ENCODE measurements at places on chromosomes 5 and 9.
A peak's percentile ranks its signal among the peaks of the same experiment; 100 is the strongest.

GRCh38 chr5:56350597-56351170 lies 117.6 kb upstream of the ANKRD55 start:
- no peak for DNase-seq

DNA sequence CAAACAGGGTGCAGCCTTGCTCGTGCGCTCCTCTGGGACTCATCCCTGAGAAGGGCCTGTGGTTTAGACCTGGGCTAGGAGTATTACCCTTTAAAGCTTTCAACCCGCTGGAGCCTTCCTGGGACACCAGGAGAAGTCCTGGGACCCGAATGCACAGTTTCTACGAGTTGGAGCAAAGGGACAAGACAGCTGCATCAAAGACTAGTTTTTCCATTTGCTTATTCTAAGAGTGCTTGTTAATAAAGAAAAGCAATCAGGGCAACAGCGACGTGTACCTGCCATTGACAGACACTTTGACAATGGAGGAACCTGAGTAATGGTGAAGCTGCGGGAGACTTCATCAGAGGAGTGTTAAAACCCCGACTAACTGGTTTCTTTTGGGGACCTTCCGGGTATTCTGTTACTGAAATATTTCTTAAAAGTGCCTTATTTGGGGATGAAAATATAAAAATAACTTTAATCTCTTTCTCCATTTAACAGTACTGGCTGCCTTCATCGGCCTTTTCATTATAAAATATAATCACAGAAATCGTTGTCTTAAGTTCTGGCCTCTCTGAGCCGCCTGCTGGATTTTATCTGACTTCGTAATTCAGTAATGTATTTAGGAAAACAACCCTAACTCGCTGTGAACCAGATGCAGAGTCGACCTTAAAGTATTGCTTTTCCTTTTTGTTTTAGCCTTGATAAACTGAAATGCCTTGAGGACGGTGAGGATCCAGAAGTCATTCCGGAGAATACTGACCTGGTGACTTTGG lies 732 bp downstream of the SNAPC3 start:
- no peak for DNase-seq

GRCh38 chr5:173618927-173619519 lies 2.6 kb upstream of the BOD1 start:
- peak; percentile 33 for DNase-seq

DNA sequence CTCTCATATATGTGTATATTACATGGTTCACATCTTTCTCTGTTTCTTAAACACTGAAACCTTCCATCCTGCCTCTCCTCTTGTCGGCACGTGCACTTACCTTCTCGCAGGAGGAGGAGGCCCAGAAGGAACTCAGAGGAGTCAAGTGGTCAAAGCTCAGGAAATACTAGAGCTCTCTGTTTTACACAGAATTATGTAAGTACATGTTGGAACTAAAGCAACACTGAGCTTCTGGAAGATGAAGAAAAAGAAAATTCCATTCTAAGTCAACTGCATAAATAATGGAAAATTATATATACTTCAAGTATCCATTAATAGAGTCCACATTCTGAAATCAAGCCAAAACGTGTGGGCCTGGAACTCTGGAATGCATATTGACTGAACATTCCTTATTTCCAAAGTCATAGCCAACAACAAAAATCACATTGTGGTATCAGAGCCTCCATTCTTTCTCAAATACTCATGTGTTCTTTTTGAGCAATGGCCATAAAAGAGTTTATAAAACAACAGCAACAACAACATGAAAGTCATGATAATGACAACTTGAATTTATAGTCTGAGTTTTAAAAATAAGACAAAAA lies 121.5 kb upstream of the RAI14 start:
- no peak for DNase-seq

GRCh38 chr5:149873896-149874295 lies 70.7 kb downstream of the PDE6A start:
- no peak for DNase-seq

- no peak for DNase-seq
These were observed 32.9 kb upstream of the STXBP1 start for GRCh38 chr9:127578952-127579853.

GRCh38 chr9:134556531-134557068 lies 85.0 kb upstream of the COL5A1 start:
- DNase-seq = no peak

- DNase-seq = no peak
These were observed 66.6 kb upstream of the HAND1 start for GRCh38 chr5:154544646-154545045.

DNA sequence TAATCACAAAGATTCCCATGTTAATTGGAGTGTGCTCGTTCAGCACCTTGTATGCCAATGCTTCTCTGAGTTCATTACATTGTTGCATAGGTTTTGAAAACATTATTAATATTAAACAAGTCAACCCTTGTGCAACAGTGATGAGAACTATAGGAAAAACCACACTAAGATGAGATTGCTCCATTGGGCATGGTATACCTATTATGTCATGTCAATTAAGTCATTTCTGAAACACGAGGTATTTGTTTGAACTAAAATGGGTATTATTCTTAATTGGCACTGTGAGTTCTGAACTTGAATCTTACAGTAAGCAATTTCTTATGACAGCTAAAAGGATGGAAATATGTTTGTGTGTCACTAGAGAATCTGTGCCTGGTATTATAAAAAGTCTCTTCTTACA lies 447.7 kb downstream of the EFNA5 start:
- DNase-seq = no peak

GRCh38 chr9:89446261-89446960 lies 51.5 kb downstream of the SEMA4D start:
- no peak for DNase-seq

DNA sequence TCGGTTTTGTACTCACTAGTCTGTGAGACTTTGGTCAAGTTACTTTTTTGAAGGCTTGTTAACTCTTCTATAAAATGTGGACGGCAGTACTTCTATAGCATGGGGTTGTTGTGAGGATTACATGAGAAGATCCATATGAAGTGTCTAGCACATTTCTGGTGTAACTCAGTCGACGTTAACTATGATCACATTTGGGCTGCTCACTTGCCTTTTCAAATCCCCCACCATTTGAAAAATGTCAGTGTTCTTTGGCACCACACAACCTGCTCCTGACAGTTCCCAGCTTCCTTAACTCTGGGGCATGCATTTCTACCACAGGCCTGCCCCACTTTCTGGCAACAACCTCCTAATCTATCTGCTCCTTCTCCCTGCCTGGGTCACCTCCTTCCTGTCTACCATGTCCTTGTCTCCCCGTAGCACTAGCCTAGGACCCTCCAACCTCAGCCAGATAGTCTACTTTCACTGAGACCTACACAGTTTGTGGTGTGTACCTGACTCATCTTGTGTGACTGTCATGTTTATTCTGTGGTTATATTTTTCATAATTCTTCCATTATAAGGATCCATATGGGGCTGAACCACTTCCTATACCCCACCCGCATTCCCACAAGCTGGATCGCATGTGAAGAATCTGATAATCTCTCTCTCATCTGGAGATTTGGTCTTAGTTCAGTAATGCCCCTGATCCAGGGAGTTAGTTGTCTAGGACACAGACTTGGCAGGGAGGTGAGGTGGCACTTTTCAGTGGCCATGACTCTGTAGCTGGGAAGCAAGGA lies 30.2 kb upstream of the BASP1 start:
- no peak for DNase-seq

DNA sequence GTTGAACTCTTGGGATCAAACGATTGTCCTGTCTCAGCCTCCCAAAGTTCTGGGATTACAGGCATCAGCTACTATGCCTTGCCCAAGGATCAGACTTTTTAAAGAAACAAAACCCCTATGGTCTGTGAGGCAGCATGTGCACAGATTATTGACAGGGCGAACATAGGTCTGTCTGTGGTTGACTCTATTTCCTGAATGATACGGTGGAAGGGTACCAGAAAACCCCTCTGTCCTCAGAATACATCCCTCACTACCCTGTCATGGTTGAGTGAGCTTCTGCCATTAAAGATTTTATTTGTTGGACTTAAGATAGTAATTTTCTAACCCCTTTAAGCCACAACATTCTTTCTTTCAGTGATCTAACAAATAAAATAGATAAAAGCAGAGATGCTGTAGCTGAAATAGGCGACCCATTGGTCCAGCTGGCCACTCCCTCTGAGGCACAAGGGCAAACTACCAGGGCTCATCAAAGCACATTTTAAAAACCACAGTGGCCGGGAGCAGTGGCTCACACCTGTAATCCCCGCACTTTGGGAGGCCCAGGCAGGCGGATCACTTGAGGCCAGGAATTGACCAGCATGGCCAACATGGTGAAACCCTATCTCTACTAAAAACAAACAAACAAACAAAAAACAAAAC lies 84.9 kb upstream of the ANKRD55 start:
- no peak for DNase-seq

- DNase-seq = no peak
These were observed 209.2 kb downstream of the DIRAS2 start for GRCh38 chr9:90433398-90433941.

DNA sequence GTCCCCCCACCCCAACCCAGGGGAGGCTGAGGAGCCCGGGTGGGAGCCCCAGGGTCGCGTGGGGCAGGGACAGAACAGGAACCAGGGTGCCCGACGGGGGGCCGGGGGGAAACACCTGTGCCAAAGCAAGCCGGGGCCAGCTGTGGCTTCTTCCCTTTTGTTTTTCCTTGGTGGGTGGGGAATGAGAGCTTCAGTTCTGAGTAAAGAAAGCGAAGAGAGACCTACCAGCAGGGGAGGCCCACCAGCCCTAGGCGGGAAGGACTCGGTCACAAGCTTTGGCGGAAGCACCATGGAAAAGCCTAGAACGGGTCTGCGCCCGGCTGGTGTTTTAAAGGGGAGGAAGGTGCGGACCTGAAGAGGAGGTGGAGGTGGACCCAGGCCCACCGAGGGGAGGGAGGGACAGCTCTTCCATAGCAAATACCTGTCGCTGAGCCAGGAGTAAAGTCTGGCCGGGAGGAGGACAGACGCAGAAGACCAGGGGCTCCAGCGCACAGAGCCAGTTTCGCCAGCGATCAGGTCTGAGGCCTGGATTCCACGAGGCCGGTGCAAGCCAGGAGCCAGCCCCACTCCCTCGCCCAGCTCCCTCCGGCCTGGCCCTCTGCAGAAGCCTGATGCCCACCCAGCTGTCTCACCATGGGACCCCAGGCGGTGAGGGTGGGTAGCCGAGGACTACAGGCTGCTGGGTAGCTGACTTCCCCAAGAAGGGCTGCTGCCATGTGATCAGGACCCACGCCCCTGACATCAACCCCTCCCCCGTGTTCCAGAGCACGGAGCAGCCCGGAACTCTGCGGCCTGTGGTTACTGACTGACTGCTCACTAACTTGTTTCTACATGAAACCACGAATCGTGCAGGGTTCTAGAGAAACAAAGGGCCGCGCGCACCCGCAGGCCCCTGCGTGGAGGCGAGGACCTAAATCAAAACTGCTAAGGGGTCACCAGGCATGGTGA lies 849 bp upstream of the MGAT1 start:
- peak; percentile 73 for DNase-seq

GRCh38 chr5:152142840-152143469 lies 218.3 kb upstream of the GLRA1 start:
- peak; percentile 35 for DNase-seq

GRCh38 chr9:2700909-2701550 lies 16.3 kb upstream of the KCNV2 start:
- DNase-seq = no peak

DNA sequence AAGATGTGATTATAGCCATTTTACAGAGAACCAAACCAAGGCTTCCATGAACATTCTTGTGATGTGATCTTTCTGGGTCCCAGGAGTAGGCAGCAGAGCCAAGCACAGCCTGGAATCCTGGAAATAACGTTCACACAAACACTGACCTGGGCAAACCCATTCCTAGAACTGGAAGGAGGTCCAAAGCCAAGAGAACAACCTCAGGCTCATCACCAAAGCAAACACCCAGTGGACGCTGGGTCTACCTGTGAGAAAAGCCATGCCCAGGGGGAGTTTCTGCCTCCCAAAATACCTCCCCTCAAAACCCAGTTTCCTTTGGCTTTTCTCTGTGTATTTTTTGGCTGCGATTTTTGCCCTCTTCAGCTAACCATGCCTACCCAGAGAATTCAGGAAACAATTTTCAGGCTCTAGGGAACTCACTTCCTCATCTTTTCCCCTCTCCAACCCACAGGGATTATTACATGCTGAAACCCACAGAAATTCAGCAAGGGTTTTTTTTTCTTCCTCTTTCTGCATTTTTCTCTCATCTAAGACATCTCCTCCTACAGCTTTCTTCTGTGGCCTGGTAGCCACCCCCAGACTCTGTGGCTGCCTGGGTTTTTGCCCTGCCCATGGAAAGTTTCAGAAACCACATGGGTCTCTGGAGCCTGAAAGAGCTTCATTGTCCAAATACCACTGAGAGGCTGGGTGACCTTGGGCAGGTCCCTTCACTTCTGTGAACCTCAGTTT lies 75.0 kb downstream of the TNC start:
- DNase-seq = no peak

- DNase-seq = no peak
These were observed 282.5 kb downstream of the ZSWIM6 start for GRCh38 chr5:61614606-61615005.

GRCh38 chr9:123320814-123321213 lies 35.2 kb upstream of the CRB2 start:
- no peak for DNase-seq

DNA sequence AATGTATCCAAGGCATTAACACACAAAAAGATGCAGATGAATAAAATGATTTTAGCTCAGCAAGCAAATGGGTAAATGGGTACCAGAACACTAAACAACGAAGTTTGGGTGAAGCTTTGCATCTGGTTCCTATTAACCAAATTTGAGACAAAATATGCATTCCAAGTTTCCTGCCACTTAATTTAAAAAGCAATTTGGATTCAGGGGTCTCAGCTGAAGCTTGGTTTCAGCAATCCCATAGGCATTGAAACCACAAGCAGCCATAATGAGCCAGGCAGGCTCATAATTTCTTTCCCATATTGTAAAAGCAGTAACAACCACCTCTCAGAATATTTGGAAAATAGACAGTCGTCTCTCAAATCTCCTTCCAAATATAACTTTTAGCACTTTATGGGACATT lies 138.9 kb downstream of the NXNL2 start:
- no peak for DNase-seq

DNA sequence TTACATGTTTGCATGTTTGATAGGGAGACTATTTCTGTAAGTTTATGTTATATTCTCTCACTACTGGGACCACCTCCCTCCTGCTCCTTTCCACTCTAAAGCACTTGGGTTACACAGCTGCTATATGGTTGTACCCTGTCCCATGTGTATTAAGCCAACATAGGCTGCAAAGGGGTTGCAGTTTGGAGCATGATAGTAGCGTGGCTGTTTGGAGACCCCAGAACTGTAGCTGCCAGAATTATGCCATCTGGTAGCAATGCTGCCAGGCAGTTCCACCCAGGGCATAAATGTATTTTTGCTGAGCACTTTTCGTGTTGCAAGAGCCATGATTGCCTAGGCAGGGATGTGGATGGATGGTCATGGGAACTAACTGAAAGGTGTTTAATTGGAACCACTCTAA lies 81.8 kb downstream of the CNTLN start:
- no peak for DNase-seq

DNA sequence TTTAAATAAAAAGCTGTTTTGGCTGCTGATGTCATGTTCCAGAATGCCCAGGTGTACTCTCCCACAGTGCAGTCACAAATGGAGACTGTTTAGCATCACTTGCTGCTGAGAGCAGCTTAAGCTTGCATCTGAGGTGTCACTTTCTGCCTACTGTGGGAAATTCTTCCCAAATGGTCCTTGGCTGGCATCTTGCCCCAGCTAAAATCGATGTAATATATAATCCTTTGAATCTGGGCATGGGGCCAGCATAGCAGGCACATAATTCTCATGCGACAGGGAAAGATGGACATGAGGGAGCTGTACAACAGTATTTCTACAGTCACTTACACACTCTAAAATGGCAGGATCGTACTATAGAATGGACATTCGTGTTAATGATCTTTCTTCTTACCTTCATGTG lies 144.3 kb downstream of the MACIR start:
- no peak for DNase-seq

- no peak for DNase-seq
These were observed 975 bp upstream of the NXNL2 start for GRCh38 chr9:88533951-88534455.
